Esophagus muscularis mucosa (tissue), 4 donors: ENCODE measurements at places on chromosomes 1 and 21. TPM values are rescaled to one million over a fixed set of nuclear protein-coding genes. Genes with fewer than 3 reads are reported as not detected.

Gene PTPRC
- total RNA-seq: 40.3 TPM

Gene RUNX1
- total RNA-seq: 3.8 TPM

Gene CSF3R
- total RNA-seq: 8.2 TPM

Gene BCL2L15
- 0.11 TPM for total RNA-seq

Gene RHD
- total RNA-seq: not detected

Gene BSND
- total RNA-seq: not detected
